A549 treated with GW870086 at 1 μM for 4 hours (cell line): ENCODE measurements at places on chromosomes 2 and 18. TPM values are rescaled to one million over a fixed set of nuclear protein-coding genes. Genes with fewer than 3 reads are reported as not detected.

NIFK gene
- 57.0 to 82.2 TPM (median 73.0 TPM) in 5 replicates for total RNA-seq

GTF2A1L gene
- total RNA-seq, result not detected in 5 replicates

LYPD6 gene
- 0.07 to 0.10 TPM (median 0.08 TPM) in 4 of 5 replicates, not detected in the other for total RNA-seq

IL1RL2 gene
- total RNA-seq, result 0.05 TPM in 1 of 5 replicates, not detected in the others

EFR3B gene
- 11.3 to 13.7 TPM (median 12.3 TPM) in 5 replicates for total RNA-seq

CNRIP1 gene
- 1.7 to 2.2 TPM (median 1.9 TPM) in 5 replicates for total RNA-seq

NEUROD1 gene
- not detected in 5 replicates for total RNA-seq

TSHZ1 gene
- 4.5 to 7.2 TPM (median 5.8 TPM) in 5 replicates for total RNA-seq
